Transverse colon (tissue), 4 donors: ENCODE measurements at places on chromosomes 2 and 18. TPM values are rescaled to one million over a fixed set of nuclear protein-coding genes. Genes with fewer than 3 reads are reported as not detected.

DNA sequence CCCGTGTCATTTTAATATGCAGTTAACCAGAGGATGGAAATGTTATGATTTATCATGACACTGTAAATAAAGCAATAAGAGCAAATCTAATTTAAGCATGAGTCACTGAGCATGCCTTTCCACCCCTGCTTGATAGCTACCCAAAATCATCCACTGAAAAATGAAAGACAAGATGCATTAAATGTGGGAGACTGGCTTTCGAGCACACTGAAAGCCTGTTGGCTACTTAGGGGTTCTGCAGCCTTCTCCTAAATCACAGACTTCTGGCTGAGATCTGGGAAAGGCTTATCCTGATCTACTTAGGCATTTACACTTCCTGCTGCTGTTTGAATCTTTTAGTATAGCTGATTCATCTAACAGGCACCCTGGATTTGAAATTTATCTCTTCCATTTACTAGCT, 778.3 kb upstream of the CDH7 start:
- no peaks in the 10 kb centered on the region for H3K4me1 ChIP-seq
- no peak overlapping the region for H3K27ac ChIP-seq
- DNase-seq: no peak
- H3K4me3 ChIP-seq: no peak overlapping the region
- H3K36me3 ChIP-seq: no peaks in the 10 kb centered on the region
- H3K27me3 ChIP-seq: no peaks in the 10 kb centered on the region

- no peaks in the 10 kb centered on the region for H3K27me3 ChIP-seq
- no peak for DNase-seq
- no peaks in the 10 kb centered on the region for H3K36me3 ChIP-seq
- no peak overlapping the region for H3K4me3 ChIP-seq
- no peak overlapping the region for H3K27ac ChIP-seq
Observed at GRCh38 chr2:234690569-234691213, 193.8 kb upstream of the ARL4C start.

The TXNDC2 gene
- total RNA-seq: not detected

The LYG1 gene
- total RNA-seq: not detected

- no peaks in the 10 kb centered on the region for H3K36me3 ChIP-seq
- DNase-seq: no peak
- no peak overlapping the region for H3K27ac ChIP-seq
- H3K4me1 ChIP-seq: no peaks in the 10 kb centered on the region
- H3K27me3 ChIP-seq: no peaks in the 10 kb centered on the region
Observed at GRCh38 chr2:78541451-78542267, 483.8 kb upstream of the REG3G start.
